ENCODE measurements at places on chromosomes 3 and 15.

DNA sequence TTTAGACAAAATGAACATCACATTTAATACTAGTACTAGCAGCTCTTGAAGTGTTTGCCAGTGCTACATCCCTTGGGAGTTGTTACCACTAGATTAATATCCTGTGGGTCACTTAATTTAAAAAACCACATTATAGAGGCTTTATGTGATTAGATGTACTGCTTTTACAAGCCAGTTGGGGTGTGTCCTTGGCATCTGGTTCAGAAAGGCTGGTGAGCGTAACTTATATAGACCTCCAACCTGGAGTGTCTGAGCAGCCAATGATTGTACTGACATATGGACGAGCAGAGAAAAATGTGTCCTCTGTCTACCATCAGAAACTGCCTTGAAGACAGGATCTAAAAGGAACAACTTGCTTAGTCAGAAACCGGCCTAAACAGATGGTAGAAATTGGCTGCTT is 306.2 kb upstream of the ATP11B start:
- DNase-seq, result no peak

- no peak for DNase-seq
These were observed 66.1 kb downstream of the NOX5 start for GRCh38 chr15:69080295-69081248.

- DNase-seq, result no peak
These were observed 37.6 kb upstream of the EPHA6 start for GRCh38 chr3:96776818-96777217.

- DNase-seq, result no peak
These were observed 8.2 kb upstream of the ATP13A3 start for GRCh38 chr3:194494951-194495374.

- no peak for DNase-seq
These were observed 51.4 kb downstream of the FLNB start for GRCh38 chr3:58059349-58060321.

GRCh38 chr15:42490291-42490670 is 660 bp downstream of the ZNF106 start:
- DNase-seq, result no peak

- peak; percentile 62 for DNase-seq
These were observed 33.9 kb downstream of the RPN1 start for GRCh38 chr3:128616516-128617269.

DNA sequence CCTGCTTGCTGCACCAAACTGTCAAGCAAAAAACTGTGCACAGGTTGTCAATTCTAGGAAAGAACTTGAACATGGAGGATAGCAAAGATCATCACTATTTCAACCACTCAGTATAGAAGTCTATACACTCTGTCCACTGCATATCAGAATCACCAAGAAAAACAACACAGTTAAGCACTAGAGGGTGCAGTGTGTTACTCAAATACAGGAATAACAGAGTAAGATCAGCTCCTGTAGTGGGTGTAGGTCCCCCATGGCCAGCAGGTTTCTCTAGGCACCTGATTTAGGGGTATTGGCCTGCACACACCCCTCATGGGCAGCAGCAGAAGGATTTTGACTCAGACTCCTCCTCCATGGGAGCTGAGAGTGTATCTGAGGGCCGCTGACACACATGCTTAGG is 464.1 kb downstream of the EPHA6 start:
- DNase-seq, result no peak

GRCh38 chr3:112004669-112005068 is 5.9 kb downstream of the TAGLN3 start:
- DNase-seq, result no peak

DNA sequence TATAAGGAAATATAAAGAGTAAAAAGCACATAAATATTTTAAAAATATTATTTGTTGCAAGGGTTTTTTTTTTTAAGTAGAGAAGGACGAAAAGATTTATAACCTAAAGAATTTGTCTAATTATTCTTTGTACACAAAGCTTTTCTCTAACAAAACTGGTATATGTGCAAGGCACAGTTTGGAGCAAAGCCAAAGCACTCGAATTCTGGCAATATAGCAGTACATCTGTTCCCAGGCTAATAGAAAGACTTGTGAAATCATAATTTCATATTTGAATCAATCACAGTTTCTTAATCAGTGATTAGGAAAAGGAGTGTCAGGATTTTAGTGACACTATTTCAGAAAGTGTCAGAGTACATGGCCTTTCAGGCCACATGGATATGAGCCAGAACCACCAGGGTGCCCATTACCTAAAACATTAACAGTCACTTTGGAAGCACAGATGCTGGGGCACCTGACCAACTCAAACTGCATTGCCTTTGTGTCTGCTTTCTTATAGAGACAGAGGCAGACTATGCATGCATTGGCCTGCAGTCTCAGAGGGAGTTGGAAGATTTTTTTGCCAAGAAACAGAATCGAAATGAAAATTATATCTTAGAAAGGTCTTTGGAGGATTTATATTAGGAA is 651.8 kb upstream of the SGO1 start:
- DNase-seq, result no peak

DNA sequence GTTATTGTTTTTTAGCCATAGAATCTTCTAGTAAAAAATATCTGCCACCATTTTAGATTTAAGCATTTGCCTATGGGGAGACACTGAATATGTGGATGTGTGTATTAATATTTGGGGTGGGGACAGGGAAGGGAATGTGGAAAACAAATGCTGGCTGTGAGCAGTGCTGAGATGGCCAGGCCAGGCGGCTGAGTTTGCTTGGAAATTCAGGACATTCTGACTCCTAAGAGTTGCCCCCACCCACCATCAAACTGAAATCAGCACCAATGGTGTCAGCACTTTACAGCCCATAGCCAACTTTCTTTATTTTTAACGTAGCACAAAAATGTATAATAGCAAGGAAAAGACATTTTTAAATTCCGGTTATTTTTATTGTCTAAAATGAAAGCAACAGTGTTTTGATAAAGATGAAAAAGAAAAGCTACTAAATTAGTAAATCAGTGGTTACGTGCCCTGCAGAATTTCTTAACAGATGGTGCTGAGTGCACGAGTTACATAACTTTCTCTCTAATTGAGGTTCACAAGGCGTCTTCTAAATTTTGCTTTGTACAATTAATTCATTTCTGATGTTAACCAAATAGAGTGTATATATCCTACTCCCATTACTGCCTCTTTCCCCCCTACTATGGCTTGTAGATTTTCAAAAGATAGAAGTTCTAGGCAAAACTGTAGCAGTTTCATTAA is 34.0 kb downstream of the B3GALNT1 start:
- DNase-seq, result no peak

DNA sequence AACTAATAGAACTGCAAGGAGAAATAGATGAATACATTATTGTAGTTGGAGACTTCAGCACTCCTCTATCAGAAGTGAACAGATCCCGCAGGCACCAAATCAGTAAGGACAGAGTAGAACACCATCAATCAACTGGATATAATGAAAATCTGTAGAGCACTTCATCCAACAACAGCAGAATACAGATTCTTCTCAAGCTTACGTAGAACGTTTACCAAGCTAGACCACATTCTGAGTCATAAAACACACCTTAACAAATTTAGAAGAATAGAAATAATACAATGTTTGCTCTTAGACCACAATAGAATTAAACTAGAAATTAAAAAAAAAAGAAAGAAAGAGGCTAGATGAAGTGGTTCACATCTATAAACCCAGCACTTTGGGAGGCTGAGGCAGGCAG is 70.7 kb upstream of the NEDD4 start:
- no peak for DNase-seq

- DNase-seq, result no peak
These were observed 21.6 kb upstream of the VILL start for GRCh38 chr3:37968813-37969595.

DNA sequence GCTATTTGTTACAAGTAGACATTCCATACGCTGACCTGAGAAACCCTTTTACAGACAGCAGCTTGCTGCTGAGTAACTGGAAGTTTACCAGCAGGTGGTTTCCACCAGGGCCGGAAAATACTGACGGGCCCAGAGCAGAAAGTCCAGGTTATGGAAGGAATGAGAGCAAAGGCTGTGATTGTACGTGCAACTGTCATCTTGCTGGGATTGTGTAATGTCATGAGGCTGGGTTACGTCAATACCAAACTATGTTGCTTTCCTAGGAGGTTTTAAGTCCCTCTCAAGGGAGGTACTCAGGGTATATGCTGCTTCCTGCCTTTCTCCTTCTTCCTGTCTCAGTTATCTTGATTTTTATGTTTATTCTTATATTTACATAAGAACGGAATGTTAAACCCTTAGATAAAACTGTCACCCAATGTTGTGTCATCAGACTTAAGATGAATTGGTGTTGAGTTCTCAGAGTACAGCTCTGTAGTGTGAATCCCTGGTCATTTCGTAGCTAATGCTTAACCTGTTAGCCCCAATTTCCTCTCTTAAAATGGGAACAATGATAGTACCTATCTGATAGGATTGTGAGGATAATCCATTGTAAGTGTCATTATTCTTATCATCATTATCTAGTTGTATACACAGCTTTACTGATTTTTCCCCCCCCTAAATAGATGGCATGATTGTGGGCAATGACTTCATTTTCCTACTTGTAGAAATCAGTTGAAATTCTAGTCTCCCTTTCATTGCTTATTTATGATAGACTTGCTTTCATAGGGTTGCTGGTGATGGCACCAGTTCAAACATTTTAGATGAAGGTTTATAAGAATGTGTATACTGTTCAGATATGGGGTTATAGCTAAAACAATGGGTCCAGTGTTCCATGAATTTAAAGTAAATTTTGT is 101.4 kb downstream of the FNDC3B start:
- no peak for DNase-seq

- DNase-seq, result peak; percentile 71
These were observed 6.3 kb downstream of the GORASP1 start for GRCh38 chr3:39101022-39101689.

GRCh38 chr3:151432616-151433372 is 28.1 kb downstream of the IGSF10 start:
- DNase-seq, result no peak

DNA sequence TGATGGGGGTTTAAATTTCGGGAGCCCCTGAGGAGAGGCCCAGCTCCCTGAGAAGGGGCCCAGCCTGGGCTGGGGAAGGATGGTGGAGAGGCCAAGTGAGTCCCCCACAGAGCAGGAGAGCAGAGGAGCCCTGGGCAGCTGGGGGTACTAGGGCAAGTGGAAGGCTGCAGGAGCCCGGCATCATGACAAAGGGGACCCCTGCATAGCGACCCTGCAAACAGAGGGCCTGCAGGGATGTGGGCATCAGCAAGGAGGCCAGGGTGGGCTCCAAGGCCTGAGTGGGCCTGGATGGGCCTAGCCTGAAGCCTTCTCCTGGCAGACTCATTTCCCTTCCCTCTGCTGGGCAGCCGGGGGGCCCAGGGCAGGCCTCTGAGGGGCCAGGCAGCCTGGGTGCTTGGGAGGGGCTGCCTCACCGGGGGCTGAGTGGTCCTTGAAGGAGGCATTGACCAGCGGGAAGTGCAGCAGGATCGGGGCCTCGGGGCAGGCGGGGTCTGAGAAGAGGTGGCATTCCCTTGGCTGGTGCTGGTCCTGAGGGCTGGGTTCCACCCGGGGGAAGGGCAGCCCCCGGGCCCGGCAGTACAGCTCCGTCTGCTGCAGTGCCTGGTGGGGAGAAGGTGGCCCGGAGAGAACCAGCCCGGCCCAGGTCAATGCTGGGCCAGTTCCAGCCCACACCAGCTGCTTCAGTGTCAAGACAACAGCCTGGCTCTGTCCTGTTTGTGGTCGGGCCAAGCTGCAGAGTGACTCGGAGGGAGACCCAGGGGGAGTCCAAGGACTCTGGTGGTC is 24.7 kb downstream of the PLA2G4D start:
- no peak for DNase-seq

DNA sequence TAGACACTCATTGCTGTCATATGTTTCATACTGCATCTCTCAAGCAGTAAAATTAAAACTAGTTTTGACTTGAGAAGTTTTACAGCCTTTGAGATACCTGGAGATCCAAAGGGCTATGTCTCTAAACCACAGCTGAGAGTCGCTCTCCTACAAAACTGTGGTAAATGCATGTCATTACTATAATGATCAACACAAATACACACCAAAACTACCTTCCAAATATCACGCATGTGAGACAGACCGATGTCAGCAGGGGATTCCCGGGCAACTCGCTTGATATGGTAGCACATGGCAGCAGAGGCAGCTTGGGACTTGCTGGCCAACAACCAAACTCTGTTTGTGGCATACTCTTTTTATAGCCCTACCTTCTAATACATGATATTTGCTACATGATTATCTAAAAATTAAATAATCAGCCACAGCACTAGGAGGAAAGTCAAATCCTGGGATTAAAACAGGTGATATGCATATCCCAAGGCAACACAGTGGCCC is 56.3 kb downstream of the PDZRN3 start:
- no peak for DNase-seq

- DNase-seq, result no peak
These were observed 82.2 kb downstream of the LEKR1 start for GRCh38 chr3:156908398-156908797.

DNA sequence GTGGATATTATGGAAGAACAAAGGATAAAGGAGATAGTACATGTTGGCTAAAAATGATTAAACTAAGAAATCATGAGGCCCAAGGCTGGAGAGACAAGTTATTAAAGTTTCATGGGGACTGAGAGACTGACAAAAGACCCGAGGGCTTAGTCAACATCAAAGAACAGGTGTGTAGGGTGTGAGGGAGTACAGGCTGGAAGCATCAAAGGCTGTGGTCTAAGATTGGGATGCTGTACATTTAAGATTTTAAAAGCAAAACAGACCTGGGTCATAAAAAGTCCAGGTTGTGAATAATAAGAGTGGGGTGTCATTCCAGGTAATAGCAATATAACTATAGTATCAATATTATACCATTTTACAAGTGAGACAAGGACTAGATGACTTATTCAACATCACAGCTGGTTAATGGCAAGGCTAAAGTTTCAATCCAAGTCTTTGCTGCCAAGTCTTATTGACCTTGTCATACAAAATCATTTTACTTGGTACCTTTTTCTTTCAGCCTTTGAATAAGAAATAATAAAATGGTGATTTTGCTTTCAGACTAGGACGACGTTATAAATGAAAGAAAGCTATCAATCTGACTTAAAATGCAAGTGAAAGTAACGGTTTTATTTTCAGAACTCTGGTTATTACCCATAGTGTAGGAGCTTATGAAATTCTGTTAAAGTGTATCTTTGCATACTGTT is 211.6 kb downstream of the TNIK start:
- no peak for DNase-seq

GRCh38 chr3:46372492-46373359 is 2.0 kb downstream of the CCR5 start:
- peak; percentile 32 for DNase-seq

GRCh38 chr15:93987068-93987467 is 244.3 kb upstream of the MCTP2 start:
- DNase-seq, result no peak

GRCh38 chr3:72515281-72515680 is 333.0 kb downstream of the SHQ1 start:
- no peak for DNase-seq

DNA sequence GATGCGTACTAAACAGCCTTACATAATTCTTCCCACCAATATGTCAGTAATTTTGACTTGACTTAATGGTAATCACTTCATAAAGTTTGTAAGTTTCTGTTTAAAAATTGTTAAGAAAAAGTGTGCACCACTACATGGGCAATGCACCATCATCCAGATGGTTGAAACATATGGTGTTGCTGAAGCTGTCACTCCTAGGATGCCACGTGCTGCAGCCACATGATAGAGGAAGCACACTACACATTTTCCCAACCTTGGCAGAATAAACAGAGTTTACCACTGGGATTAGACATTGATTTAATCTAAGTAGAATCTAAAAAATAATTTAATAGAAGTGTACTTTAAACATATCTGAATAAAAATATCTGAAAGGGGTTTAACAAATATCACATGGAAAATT is 1209.9 kb downstream of the NSUN3 start:
- no peak for DNase-seq

Data from activated CD8-positive, alpha-beta memory T cell treated with anti-CD3 and anti-CD28 coated beads for 24 hours (primary cell).